Renal cortex interstitium (tissue), 15 donors: ENCODE measurements at places on chromosomes 1 and 21. TPM values are rescaled to one million over a fixed set of nuclear protein-coding genes. Genes with fewer than 3 reads are reported as not detected.

The PPFIA4 gene
- polyA plus RNA-seq, result 8.5 TPM

The HES3 gene
- polyA plus RNA-seq, result not detected

GRCh38 chr1:191348328-191348727 is 809.9 kb upstream of the RGS18 start:
- no peak for DNase-seq

- DNase-seq, result no peak
These were observed 209.8 kb upstream of the PRMT6 start for GRCh38 chr1:106846656-106847055.

DNA sequence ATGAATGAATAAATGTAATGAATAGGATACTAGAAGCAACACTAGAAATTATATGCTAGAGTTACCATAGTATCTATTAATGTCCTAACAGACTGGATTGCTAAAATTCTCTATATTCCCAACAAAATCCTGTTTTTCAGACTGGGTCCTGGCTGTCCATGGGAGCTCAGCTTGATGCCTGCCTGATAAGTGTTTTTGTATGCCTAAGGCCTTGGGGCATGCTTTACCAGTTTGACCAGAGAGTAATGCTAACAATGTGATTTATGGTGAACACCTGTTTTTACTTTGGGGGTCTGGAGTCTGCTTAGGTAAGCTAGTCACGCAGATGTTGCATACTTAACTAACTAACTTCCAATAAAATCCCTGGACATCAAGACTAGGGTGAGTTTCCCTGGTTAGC is 318.8 kb upstream of the DEPDC1 start:
- DNase-seq, result no peak

The ZNF648 gene
- 0.57 TPM for polyA plus RNA-seq

DNA sequence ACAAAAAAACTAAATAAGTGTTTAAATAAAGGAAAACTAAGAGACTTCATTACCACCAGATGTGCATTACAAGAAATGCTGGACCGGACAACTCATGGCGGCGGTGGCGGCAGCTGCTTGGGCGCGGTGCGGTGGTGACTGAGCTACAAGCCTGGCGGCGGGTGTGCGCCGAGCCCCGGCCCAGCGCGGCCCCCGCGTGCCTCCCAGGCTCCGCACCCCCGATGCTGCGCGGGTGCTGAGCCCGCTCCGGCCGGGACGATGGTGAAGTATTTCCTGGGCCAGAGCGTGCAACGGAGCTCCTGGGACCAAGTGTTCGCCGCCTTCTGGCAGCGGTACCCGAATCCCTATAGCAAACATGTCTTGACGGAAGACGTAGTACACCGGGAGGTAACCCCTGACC is 52.2 kb upstream of the RCOR3 start:
- DNase-seq, result no peak

DNA sequence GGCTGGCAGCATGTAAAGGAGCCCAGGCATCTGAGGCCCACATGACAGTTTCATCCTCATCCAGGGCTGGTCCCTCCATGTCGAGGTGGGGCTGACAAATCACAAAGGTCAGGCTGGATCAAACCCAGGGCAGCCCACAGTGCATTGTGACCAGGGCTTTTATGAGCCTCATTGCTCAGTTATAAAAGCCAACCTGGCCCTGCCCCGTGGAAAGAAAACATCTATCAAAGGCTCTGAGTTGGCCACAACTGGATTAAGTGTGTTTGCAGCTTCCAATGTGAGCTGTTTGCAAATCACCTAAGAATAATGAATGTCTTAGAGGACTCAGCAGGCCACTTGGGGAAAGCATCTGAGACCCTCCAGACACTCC is 45.4 kb downstream of the GRHL3 start:
- DNase-seq, result no peak

GRCh38 chr1:242828828-242829227 is 304.3 kb upstream of the PLD5 start:
- DNase-seq, result no peak

- DNase-seq, result peak; percentile 20
These were observed 152.2 kb downstream of the CLEC20A start for GRCh38 chr1:178344513-178345091.

DNA sequence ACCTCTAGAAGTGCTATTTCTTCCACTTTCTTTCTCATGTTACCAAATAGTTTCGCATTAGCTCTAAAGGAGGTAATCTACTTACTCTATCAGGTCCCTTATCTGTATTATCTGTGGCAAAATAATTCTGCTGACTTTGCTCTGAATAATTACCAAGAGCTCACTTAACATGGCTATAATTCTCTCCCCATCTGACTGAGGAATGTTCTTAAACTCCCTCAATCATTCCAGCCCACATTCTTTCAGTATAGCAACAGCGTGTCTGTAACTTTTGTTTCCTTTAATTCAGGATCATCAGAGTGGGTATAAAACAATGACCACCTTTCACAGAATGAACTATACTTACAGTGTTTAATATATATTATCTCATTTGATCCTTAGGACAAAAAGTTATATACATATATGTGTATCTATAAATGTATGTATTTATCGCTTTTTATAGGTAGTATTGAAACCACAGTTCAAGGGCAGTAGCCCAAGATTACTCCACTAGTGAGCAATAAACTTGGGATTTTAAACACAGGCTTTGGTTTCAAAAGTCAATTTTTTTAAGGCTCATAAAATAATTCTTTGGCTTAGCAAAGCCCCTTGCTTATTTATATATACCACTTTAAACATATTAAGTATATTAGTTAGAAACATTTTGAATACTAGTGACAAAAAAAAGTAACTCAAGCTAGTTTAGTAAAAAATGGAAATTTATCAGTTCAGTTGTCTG is 36.1 kb upstream of the ST6GALNAC3 start:
- no peak for DNase-seq

GRCh38 chr1:92218559-92218958 is 844 bp downstream of the C1orf146 start:
- no peak for DNase-seq

GRCh38 chr1:223835754-223836153 is 10.0 kb downstream of the TP53BP2 start:
- no peak for DNase-seq

GRCh38 chr1:2270260-2271100 is 42.4 kb downstream of the SKI start:
- DNase-seq, result no peak

GRCh38 chr1:226222686-226223085 is 778 bp upstream of the MIXL1 start:
- DNase-seq, result no peak

The HUNK gene
- 19.4 TPM for polyA plus RNA-seq

GRCh38 chr1:44413740-44414139 is 8.7 kb downstream of the RNF220 start:
- no peak for DNase-seq

DNA sequence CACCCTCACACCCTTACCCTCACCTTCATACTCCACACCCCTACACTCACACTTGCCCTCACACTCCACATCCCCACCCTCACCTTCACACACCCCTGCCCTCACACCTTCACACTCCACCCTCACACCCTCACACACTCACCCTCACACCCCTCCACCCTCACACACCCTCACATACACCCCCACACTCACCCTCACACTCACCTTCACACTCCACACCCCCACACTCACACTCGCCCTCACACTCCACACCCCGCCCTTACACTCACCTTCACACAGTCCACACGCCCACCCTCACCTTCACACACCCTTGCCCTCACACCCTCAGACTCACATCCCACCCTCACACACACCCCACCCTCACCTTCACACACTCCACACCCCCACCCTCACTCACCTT is 43.6 kb upstream of the EDN2 start:
- DNase-seq, result no peak

DNA sequence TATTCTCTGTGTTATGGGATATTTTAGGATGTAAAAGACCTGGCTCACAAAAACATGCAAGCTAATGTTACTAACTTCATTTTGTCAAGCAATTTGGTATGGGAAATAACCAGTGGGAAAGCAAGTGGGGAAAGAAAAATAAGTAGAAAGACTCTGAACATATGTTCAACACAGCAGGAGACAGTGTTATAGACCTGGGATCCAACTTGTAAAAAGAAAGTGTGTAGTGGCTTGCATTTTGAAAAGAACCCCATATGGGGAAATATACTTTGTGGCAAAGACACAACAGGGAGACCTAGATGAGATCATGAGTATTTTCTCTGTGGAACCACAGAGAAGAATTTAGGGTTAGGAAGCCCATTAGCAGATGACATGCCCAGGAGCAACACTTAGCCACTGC is 212.7 kb upstream of the NRIP1 start:
- no peak for DNase-seq

GRCh38 chr21:25220169-25220568 is 387.1 kb downstream of the MRPL39 start:
- DNase-seq, result no peak

DNA sequence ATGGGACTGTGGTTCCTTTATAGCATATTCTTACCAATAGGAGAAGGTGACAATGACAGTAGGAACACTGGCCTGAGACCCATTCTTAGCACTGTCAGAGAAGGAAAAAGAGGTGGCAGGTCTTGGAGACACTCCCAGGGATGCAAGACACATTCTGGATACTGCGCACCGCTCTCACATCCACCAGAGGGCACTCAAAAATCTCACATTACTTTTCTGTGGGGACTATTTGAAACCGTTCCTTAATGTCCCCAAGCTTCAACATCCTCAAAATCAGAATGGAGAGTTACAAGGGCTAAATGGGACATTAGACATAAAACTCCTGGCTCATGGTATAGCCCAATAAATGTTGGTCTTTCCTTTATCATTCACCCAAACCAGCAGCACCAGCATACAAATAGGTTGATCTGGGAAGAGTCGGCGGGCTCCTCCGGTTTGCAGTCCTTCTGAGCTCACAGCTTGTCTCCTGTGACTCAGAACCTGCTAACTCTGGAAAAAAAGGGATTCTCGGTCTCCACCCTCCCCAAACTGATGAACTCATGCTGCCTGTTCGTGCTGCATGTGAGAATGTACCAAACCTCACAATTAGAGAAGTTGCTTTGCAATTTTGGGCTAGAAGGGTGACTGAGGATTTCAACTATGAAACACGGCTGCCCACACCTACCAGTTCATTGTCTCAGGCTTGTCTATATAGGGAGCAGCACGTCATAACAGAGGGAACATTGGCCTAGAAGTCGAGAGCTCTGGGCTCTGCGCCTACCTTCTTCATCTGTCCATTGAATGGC is 40.2 kb downstream of the IL12RB2 start:
- peak; percentile 25 for DNase-seq

The GSTM1 gene
- polyA plus RNA-seq, result 111 TPM

GRCh38 chr1:35932941-35933340 is 2.0 kb downstream of the AGO3 start:
- DNase-seq, result no peak
